ENCODE measurements at places on chromosomes 1 and 21.

GRCh38 chr1:239262538-239262937, 123.8 kb upstream of the CHRM3 start:
- H3K27me3 ChIP-seq = no peaks in the 10 kb centered on the region
- H3K4me3 ChIP-seq = no peak overlapping the region
- peaks cover 20% of the 10 kb centered on the region for H3K4me1 ChIP-seq
- no peak overlapping the region for H3K27ac ChIP-seq
- H3K36me3 ChIP-seq = no peaks in the 10 kb centered on the region
- peak; percentile 17 for DNase-seq

DNA sequence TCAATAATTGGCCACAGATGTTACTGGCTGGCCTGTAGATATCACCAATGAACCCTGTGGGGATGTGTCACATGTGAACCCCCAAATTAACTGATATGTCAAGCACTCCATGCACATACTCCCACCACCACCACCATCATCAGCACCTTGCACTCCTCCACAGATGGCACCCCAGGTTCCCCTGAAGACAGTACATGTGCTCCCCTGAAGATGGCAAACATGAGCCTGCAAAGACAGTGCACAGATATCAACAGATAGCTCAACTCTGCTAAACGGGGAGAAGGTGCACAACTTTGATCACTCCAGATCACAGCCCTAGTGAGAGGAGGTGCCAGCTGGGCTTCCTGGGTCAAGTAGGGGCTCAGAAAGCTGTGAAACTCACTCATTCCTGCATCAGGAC, 74.4 kb downstream of the CLCA4 start:
- H3K27ac ChIP-seq = no peak overlapping the region
- H3K27me3 ChIP-seq = no peaks in the 10 kb centered on the region
- no peaks in the 10 kb centered on the region for H3K4me1 ChIP-seq
- no peaks in the 10 kb centered on the region for H3K36me3 ChIP-seq
- no peak for DNase-seq
- no peak overlapping the region for H3K4me3 ChIP-seq

- H3K27me3 ChIP-seq = no peaks in the 10 kb centered on the region
- H3K4me3 ChIP-seq = no peak overlapping the region
- peaks cover 33% of the 10 kb centered on the region for H3K4me1 ChIP-seq
- H3K36me3 ChIP-seq = peaks cover 2% of the 10 kb centered on the region
These were observed 11.3 kb downstream of the NBPF3 start for GRCh38 chr1:21451212-21451611.

- no peak overlapping the region for H3K27ac ChIP-seq
- H3K27me3 ChIP-seq = no peaks in the 10 kb centered on the region
- DNase-seq = no peak
These were observed 94.2 kb downstream of the ARHGEF10L start for GRCh38 chr1:17633654-17634053.

GRCh38 chr1:177181280-177181630, 10.5 kb downstream of the BRINP2 start:
- H3K27ac ChIP-seq = no peak overlapping the region
- H3K36me3 ChIP-seq = no peaks in the 10 kb centered on the region
- H3K4me1 ChIP-seq = peaks cover 3% of the 10 kb centered on the region

Measured in common myeloid progenitor, CD34-positive (primary cell).